RKO (cell line): ENCODE measurements at places on chromosomes 3 and 15.

DNA sequence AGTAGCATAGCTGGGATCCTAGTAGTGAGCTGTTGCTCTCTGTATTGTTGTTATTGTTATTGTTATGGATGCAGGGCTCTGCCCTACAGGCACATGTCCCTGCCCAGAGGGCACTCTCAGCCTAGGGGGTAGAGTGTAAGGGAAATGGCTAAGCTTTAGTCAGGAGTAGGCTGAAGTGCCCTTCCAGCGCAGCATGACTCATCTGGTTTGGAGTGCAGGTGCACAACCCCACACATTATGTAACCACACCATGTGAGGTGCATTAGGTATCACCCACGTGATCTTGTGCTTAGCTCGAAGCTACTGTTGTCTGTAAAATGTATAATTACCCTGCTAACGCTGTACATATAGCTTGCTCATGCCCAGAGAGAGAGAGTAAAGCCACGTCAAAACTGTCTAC, 48.3 kb upstream of the TIPARP start:
- DNase-seq: peak; percentile 74

GRCh38 chr15:101116681-101116976, 135.2 kb downstream of the CHSY1 start:
- DNase-seq: no peak

DNA sequence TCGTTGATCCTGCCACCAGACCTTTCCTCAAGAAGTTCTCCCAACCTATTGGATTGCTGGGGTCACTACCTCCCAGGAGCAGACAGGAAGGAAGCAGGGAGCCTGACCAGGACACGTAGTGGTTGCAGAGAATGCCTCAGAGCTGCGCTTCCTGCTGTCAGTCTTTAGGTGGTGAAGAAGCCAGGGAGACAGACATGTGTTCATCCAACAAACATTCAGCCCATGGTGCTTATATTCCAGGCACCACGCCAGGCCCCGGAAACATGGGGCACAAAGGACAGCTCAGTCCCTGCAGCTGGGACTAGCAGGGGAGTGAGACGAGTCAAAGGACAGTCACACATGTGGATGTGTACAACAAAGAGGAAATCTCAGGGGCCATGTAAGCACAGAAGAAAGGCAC, 26.0 kb upstream of the CORO2B start:
- DNase-seq: no peak

GRCh38 chr3:106482451-106482850, 613.6 kb upstream of the CBLB start:
- DNase-seq: no peak

- no peak for DNase-seq
These were observed 217.3 kb downstream of the RORA start for GRCh38 chr15:61011576-61012336.

DNA sequence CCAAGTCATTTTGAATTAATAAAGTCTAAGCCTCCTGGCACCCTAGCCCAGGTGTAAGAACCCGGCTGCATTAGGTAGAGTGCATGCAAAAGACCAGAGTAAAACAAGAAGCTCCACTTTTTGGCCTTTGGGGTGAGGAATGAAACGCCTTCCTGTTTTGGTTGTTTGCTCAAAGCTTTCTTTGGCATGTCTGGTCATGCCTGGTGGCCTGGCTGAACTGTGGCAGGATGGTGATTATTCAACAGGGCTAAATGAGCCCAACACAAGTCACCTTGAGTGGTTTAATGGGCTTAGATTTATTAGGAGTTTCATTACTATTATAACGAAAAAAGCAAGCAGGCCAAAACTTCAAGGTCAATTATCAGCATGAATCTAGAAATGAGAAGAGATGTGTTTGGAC, 40.9 kb upstream of the LDHAL6B start:
- DNase-seq: no peak

GRCh38 chr3:59268170-59268569, 218.3 kb upstream of the CFAP20DC start:
- no peak for DNase-seq
